ENCODE measurements at places on chromosomes 5 and 9. TPM values are rescaled to one million over a fixed set of nuclear protein-coding genes. Genes with fewer than 3 reads are reported as not detected.
A peak's percentile ranks its signal among the peaks of the same experiment; 100 is the strongest.

Gene CCL27
- total RNA-seq, result 0.43 TPM

Gene FLT4
- 3.4 TPM for total RNA-seq

Gene CDC20B
- total RNA-seq, result 0.38 TPM

Gene ABO
- total RNA-seq, result 3.7 TPM

Gene CDH9
- total RNA-seq, result 0.68 TPM

Gene PTGER4
- 8.0 TPM for total RNA-seq

Gene SLC6A7
- 0.38 TPM for total RNA-seq

Gene C5orf15
- 47.2 TPM for total RNA-seq

Gene LHFPL2
- 17.9 TPM for total RNA-seq

Gene TRPM6
- 16.9 TPM for total RNA-seq

Gene TLX3
- 2.1 TPM for total RNA-seq

Gene ACOT12
- total RNA-seq, result 0.74 TPM

Gene SAXO1
- total RNA-seq, result 0.48 TPM

Gene NR5A1
- total RNA-seq, result 0.26 TPM

GRCh38 chr5:148697180-148697808 lies 43.0 kb upstream of the HTR4 start:
- peaks cover 9% of the 10 kb centered on the region for H3K27me3 ChIP-seq
- H3K36me3 ChIP-seq, result no peaks in the 10 kb centered on the region
- H3K27ac ChIP-seq, result no peak overlapping the region
- H3K4me1 ChIP-seq, result no peaks in the 10 kb centered on the region
- no peak overlapping the region for H3K4me3 ChIP-seq
- DNase-seq, result no peak

GRCh38 chr9:88076286-88077070 lies 61.8 kb downstream of the SPATA31C2 start:
- peak overlapping the region; percentile 91 for H3K4me3 ChIP-seq
- H3K27me3 ChIP-seq, result no peaks in the 10 kb centered on the region
- no peaks in the 10 kb centered on the region for H3K36me3 ChIP-seq
- H3K27ac ChIP-seq, result peak overlapping the region; percentile 91

DNA sequence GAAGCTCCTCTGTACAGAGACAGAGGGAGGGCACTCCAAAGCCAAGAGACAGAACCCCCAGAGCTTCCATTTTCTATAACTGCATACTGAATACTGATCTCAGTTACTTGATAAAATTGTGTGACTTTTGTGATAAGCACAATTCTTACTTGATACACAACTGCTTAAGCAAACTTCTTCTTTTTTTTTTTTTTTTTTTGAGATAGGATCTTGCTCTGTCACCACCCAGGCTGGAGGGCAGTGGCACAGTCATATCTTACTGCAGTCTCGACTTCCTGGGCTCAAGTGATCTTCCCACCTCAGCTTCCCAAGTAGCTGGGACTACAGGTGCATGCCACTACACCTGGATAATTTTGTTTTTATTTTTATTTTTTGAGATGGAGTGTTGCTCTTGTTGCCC lies 252.1 kb upstream of the ZNF608 start:
- H3K36me3 ChIP-seq, result no peaks in the 10 kb centered on the region
- peaks cover 6% of the 10 kb centered on the region for H3K27me3 ChIP-seq
- no peak for DNase-seq
- H3K4me3 ChIP-seq, result no peak overlapping the region
- peaks cover 23% of the 10 kb centered on the region for H3K4me1 ChIP-seq

- H3K4me1 ChIP-seq, result peaks cover 6% of the 10 kb centered on the region
- no peak for DNase-seq
- H3K27ac ChIP-seq, result no peak overlapping the region
- H3K27me3 ChIP-seq, result no peaks in the 10 kb centered on the region
- no peaks in the 10 kb centered on the region for H3K36me3 ChIP-seq
Observed at GRCh38 chr9:29685531-29685930, 2112.2 kb upstream of the C9orf72 start.

DNA sequence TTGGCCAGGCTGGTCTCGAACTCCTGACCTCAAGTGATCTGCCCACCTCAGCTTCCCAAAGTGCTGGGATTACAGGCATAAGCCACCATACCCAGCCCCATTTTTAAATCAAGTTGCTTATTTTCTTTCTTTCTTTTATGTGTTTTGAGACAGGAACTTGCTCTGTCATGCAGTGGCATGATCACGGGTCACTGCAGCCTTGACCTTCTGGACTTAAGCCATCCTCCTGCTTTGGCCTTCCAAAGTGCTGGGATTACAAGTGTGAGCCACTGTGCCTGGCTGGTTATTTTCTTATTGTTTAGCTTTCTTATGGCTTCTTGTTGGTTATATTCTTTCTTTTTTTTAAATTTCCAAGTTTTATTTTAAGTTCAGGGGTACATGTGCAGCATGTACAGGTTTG lies 79.7 kb upstream of the C5orf63 start:
- DNase-seq, result no peak
- no peak overlapping the region for H3K4me3 ChIP-seq
- no peaks in the 10 kb centered on the region for H3K36me3 ChIP-seq
- no peak overlapping the region for H3K27ac ChIP-seq
- H3K27me3 ChIP-seq, result peaks cover 2% of the 10 kb centered on the region
- H3K4me1 ChIP-seq, result no peaks in the 10 kb centered on the region

GRCh38 chr9:135958485-135958884 lies 2.7 kb downstream of the UBAC1 start:
- no peaks in the 10 kb centered on the region for H3K27me3 ChIP-seq
- H3K27ac ChIP-seq, result no peak overlapping the region
- H3K36me3 ChIP-seq, result peaks cover 4% of the 10 kb centered on the region

- no peak overlapping the region for H3K4me3 ChIP-seq
- H3K4me1 ChIP-seq, result peaks cover 10% of the 10 kb centered on the region
- no peaks in the 10 kb centered on the region for H3K27me3 ChIP-seq
- DNase-seq, result no peak
- no peak overlapping the region for H3K27ac ChIP-seq
- H3K36me3 ChIP-seq, result no peaks in the 10 kb centered on the region
Observed at GRCh38 chr9:84386753-84387152, 46.2 kb upstream of the SLC28A3 start.

GRCh38 chr9:121218357-121219027 lies 16.8 kb upstream of the RAB14 start:
- no peak overlapping the region for H3K4me3 ChIP-seq
- DNase-seq, result no peak
- peaks cover under 1% of the 10 kb centered on the region for H3K4me1 ChIP-seq
- no peak overlapping the region for H3K27ac ChIP-seq
- no peaks in the 10 kb centered on the region for H3K36me3 ChIP-seq

- peaks cover 29% of the 10 kb centered on the region for H3K4me1 ChIP-seq
- no peak overlapping the region for H3K27ac ChIP-seq
- no peak for DNase-seq
- H3K4me3 ChIP-seq, result no peak overlapping the region
- H3K27me3 ChIP-seq, result no peaks in the 10 kb centered on the region
Observed at GRCh38 chr5:10703676-10704075, 57.4 kb downstream of the DAP start.

DNA sequence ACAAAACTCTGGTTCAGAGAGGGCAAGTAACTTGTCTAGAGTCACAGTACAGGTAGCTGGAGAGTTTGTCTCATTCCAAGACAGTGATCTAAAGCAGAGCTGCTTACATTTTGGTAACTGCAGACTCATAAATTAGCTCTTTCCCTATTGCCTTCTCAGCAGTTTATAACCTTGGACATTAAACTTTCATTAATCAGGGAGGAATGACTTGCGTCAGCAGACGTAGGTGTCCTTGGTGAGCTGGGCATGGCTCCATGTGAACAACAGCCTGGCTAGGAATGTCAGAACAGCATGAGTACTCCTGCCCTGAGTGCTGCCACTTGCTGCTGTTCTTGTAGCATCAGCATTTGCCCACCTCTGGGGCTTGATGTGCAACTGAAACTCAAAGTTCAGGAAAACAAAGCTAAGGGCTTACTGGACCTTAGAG lies 2.2 kb upstream of the ALDOB start:
- no peaks in the 10 kb centered on the region for H3K4me1 ChIP-seq
- H3K4me3 ChIP-seq, result no peak overlapping the region
- peaks cover 4% of the 10 kb centered on the region for H3K27me3 ChIP-seq
- H3K36me3 ChIP-seq, result no peaks in the 10 kb centered on the region
- H3K27ac ChIP-seq, result no peak overlapping the region

DNA sequence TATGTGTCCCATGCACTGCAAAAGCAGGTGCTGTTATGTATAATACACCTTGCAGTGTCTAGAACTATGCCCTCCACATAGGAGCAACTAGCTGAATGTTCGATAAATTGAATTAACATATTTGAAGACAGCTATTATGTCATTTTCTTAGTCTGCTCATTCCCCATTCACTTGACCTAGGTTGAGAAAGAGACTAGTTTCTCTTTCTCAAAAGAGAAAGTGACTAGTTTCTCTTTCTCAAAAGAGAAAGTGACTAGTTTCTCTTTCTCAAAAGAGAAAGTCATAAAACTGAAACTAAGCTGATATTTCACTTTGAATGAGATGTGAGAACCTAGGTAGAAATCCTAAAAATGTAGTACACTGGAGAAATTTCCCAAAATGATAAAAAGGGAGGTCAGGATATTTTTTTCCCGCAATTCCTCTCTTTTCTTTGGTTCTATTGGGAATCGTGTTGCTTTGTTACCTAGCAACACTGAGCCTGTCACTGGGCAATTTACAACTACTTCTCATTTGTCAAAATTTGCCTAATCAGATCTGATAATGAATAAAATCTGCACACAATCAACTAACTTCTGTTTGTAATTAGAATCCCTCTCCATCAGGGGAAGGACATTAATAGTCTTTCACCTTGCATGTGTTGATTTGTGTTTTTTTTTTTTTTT lies 132.0 kb upstream of the GRIA1 start:
- H3K4me1 ChIP-seq, result peaks cover 7% of the 10 kb centered on the region
- no peak overlapping the region for H3K4me3 ChIP-seq
- H3K27ac ChIP-seq, result no peak overlapping the region
- no peak for DNase-seq
- no peaks in the 10 kb centered on the region for H3K36me3 ChIP-seq

- DNase-seq, result peak; percentile 67
- H3K4me3 ChIP-seq, result no peak overlapping the region
- H3K27ac ChIP-seq, result no peak overlapping the region
Observed at GRCh38 chr5:398475-399295, 44.3 kb upstream of the EXOC3 start.

- H3K4me1 ChIP-seq, result peaks cover 40% of the 10 kb centered on the region
- no peaks in the 10 kb centered on the region for H3K27me3 ChIP-seq
- H3K27ac ChIP-seq, result no peak overlapping the region
- no peak overlapping the region for H3K4me3 ChIP-seq
- H3K36me3 ChIP-seq, result peaks cover 14% of the 10 kb centered on the region
Observed at GRCh38 chr5:116559673-116560164, 14.9 kb downstream of the SEMA6A start.

GRCh38 chr9:21324047-21324446 lies 11.2 kb downstream of the KLHL9 start:
- no peaks in the 10 kb centered on the region for H3K27me3 ChIP-seq
- peaks cover 16% of the 10 kb centered on the region for H3K36me3 ChIP-seq
- no peak for DNase-seq

DNA sequence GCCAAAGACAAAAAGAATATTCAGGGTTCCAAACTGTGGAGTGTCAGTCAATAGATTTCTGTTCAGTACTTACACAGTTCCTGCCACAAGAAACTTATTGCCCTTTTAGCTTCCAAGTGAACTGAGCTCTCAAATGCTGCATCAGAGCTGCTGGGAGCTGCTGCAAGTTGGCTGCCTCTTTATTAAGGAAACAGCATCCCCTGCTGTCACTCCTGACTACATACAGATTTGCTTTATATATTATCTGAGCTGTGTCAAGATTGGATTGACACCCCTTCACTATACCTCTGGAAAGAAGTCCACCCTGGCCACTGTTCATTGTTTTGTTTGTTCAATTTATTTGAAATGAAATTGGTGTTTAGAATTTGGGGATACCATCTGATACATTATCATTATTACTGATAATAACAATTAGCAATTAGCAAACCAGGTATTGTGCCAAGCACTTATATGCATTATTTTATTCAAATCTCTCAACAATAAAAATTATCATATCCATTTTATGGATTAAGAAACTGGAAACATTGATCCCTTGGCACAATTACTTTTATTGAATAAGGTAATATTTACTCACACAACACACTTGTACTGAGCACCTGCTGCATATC lies 16.4 kb upstream of the C5orf58 start:
- no peak overlapping the region for H3K27ac ChIP-seq
- peaks cover 10% of the 10 kb centered on the region for H3K4me1 ChIP-seq
- no peaks in the 10 kb centered on the region for H3K36me3 ChIP-seq
- no peak overlapping the region for H3K4me3 ChIP-seq
- H3K27me3 ChIP-seq, result no peaks in the 10 kb centered on the region

GRCh38 chr5:92242170-92242569 lies 859.1 kb upstream of the ARRDC3 start:
- H3K4me1 ChIP-seq, result no peaks in the 10 kb centered on the region

DNA sequence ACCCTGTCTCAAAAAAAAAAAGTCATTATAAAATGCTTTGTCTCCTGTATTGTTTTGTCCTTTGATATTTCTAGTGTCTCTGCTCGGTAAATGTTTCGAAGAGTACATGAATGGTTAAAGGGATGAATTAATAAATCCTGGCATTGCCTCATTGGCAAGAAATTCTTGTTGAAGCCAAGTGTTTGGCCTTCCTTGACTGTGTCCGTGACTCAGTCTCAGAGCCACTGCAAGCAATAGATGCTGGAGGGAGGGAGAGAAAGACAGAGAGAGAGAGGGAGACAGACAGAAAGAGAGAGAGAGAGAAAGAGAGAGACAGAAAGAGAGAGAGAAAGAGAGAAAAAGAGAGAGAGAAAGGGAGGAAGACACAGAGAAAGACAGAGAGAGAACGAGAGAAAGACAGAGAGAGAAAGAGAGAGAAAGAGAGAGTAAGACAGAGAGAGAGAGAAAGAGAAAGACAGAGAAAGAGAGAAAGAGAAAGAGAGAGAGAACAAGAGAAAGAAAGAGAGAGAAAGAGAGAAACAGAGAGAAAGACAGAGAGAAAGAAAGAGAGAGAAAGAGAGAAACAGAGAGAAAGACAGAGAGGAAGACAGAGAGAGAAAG lies 72.5 kb upstream of the RXRA start:
- H3K4me3 ChIP-seq, result no peak overlapping the region
- H3K36me3 ChIP-seq, result no peaks in the 10 kb centered on the region
- H3K4me1 ChIP-seq, result no peaks in the 10 kb centered on the region

DNA sequence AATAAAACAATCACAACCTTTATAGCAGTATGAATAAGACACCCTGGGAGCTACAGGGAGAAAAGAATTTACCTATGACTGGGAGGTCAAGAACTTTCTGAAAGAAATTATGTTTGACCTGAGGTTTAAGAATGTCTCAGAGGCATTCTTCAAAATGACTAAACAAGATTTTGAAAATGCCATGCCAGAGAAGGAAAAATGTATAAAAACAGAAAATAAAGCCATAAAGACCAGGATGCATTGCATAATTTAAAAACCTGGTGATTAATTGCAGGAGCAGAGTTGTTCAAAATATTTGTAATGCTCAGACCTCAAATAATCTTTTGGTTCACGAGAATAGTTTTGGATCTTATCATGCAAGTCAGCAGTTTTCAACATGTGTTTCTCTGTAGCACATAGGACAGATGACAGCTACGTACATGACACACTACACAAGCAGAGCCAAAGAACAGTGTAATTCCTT lies 954.7 kb upstream of the ARRDC3 start:
- no peak overlapping the region for H3K27ac ChIP-seq
- DNase-seq, result no peak
- no peaks in the 10 kb centered on the region for H3K27me3 ChIP-seq
- H3K36me3 ChIP-seq, result no peaks in the 10 kb centered on the region
